Hypothalamus (tissue), 51 donors: ENCODE measurements at places on chromosomes 3 and 15.

GRCh38 chr3:189477614-189478013 is 153.6 kb upstream of the TP63 start:
- DNase-seq: no peak

GRCh38 chr3:108453565-108453964 is 56.8 kb downstream of the MYH15 start:
- DNase-seq: no peak

DNA sequence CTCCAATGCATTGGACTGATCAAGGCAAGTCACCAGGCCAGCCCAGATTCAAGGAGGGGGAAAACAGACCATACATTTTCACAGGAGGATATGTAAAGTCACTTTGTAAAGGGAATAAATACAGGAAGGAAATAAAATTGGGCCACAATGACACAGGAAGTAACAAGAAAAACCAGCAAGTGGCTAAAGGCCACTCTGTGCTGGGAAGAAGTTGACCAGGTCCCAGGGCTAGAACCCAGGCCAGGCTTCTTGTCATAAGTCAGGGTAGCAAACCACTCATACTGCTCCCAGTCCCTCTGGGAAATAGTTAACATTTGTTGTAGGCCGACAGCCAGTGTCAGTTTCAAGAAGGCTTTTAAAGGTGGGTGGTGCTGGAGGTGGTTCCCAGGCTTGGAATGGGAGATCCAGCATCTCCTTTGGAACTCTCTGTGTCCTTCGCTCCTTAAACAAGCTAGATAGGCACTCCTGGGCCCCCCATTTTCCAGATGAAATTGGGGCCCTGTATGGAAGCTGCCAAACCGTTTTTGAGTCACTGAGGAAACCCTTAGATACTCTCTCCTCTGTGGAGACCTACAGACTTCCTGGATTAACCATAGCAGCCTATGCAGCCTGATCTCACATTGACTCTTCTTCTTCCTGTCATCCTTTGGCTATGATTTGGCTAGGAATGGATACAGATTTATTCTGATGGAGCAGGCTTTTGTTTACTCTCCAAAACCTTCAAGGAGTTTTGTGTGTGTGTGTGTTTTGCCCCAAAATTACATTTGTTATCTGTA is 14.7 kb upstream of the EDC3 start:
- DNase-seq: no peak

GRCh38 chr3:13451301-13451673 is 28.8 kb upstream of the HDAC11 start:
- no peak for DNase-seq

DNA sequence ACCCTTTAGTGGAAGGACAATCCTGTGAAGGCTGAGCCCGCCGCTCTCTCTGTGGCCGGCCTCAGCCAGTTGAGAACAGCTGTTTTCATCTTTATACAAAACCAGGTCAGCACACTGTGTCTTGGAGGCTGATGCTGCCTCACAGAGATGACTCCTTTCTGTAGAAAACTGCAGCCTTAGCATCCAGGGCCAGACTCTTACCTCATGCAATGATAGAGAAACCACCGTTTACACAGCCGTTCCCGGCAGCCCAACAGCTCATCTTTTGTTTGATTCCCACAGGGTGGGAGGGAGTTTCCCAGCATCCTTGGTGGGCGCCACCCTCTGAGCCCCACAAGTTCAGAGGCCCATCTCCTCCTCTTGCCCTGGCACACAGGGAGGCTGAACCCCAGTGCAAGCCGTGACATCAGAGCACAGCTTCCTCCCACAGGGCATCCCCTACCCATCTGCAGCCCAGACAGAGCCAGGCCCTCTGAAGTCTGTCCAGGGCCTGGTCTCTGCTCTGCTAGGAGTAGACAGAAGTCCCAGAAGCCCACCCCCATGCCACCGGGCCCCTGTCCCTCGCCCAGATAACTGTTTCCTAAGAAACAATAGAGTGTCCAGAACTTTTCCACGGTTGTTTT is 105.0 kb downstream of the LRRK1 start:
- DNase-seq: no peak

DNA sequence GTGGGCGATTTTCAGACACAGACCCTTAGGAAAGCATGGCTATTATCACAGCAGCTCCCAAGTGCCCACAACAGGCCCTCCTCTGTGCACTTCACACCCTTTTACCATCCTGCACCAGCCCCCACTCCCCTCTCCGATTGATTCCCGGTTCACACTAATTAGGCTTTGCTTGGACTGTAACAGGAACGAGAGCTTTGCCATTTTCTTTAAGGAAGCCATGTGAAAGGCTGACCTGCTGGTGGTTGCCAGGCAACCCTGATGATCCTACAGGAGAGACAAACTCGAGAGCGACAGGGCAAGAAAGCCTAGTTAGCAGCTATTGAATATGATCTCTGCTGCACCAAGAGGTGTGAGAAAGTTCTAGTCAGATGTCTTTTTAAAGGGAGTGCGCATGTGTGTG is 28.2 kb upstream of the DET1 start:
- no peak for DNase-seq

DNA sequence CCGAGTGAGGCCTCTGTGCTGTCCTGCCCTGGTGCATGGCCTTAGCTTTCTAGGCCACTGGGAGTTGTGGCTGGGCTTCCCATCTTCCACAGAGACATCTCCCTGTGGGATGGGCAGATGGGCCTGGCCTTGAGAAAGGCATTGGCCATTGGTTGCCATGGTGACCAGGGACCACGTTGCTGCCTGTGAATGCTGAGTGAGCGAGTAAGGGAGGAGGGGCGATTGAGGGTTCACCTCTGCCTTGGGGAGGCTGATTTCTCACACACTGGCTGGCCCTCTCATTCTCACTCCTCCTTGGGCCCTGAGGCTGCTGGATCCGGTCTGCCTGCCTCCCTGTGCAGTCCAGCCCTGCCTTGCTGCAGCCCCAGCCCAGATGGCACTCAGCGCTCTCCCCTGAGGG is 26.4 kb upstream of the DOCK3 start:
- peak; percentile 28 for DNase-seq

DNA sequence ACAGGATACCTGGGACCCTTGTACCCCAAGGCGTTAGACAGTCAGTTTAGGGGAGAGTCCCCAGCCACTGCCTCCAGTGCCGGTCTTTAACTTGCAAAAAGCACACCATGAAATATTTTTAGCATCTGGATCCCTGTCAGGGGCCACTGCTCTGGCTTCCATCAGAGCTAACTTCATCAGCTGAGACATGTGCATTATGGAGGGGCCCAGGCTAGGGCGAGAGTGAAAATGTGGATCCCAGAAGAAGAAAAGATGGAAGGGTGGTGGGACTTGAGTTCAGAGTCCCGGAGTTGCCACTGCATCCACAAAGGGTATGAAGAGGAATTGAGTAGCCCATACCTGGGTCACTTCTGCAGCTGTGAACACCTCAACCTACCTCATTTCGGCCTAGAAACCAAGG is 23.5 kb upstream of the SPATA12 start:
- DNase-seq: no peak

GRCh38 chr3:183737116-183737515 is 39.5 kb downstream of the YEATS2 start:
- no peak for DNase-seq

GRCh38 chr3:175149675-175150074 is 290.5 kb downstream of the NAALADL2 start:
- DNase-seq: no peak

DNA sequence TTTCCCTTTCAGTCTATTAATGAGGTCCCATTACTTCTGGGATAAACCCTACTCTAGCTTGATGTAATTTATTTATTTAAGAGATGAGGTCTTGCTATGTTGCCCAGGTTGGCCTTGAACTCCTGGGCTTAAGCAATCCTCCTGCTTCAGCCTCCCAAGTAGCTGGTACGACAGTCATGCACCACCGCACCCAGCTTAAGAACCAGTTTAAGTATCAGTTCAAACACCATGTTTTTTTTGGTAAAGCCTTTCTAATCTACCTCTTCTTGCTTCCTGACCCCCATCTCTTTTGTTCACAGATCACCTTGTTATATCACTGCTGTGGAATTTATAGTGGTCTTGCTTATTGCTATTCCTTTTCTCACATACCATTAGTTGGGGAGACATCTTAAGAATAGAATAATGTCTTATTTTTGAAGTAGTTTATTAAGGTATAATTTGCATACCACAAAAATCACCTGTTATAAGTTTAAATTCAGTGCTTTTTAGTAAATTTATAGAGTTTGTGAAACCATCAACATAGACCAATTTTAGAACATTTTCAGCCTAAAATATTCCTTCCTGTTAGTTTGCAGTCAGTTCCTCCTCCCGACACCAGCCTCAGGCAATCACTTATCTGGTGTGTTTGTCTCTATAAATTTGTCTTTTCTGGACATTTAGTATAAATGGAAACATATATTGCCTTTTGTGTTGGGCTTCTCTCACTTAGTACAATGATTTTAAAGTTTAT is 257.9 kb downstream of the PDCD6IP start:
- DNase-seq: no peak

DNA sequence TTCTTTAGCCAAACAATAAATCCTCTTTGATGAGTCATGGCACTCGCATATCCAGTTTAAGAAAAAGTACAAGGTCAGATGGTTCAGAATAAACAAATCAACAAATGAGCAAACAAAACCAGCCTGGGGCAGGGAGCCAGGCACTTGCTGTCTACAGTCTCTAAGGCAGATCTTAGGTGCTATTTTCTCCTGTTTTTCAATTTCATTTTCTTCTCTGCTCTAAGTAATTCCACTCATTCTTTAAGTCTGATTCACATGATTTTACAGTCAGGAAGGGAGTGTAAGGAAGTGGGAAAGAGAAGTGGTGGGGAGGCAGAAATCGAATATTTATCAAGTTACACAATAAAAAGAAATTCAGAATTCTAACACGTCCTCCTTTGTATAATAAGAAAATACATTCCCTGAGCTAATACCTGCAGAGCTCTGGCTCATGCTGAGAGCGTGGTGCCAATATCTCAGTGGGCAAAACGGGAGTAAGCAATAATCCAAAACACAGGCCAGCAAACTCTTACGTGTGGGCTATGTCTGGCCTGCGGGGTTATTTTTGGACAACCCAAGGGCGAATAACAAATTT is 298.6 kb downstream of the ADAMTS17 start:
- no peak for DNase-seq

DNA sequence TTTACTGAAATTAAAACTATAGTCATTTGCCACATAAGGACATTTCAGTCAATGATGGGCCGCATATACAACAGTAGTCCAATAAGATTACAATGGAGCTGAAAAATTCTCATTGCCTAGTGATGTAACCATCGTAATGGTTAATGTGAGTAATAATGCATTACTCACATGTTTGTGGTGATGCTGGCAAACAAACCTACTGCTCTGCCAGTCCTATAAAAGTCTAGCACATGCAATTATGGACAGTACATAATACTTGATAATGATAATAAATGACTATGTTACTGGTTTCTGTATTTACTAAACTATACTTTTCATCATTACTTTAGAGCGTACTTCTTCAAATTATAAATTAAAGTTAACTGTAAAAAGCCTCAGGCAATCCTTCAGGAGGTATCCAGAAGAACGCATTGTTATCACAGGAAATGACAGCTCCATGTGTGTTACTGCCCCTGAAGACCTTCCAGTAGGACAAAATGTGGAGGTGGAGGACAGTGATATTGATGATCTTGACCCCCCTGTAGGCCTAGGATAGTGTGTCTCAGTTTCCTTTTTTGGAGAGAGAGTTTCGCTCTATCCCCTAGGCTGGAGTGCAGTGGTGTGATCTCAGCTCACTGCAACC is 102.7 kb downstream of the ATP1B3 start:
- DNase-seq: no peak
